ENCODE measurements at places on chromosomes 12 and 14.

- no peak for DNase-seq
These were observed 56.5 kb downstream of the SLC38A1 start for GRCh38 chr12:46212108-46212982.

DNA sequence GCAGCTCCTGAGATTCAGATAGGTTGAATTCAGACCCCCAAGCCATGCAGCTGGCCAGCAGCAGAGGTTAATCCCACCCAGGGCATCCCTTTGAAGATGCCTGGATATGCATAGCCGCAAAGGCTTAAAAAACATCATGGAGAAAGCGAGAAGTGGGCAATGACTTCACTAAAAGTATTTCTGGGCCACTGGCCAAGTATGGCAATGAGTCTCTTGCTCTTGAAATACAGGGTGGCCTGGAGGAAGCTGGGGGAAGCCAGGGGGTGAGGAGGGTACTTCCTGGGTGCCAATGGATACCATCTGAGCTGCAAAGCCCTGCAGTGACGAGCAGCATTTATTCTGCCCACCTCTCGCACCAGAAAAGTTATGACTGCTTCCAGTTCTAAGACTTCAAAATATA lies 539.3 kb upstream of the TBX3 start:
- no peak for DNase-seq

DNA sequence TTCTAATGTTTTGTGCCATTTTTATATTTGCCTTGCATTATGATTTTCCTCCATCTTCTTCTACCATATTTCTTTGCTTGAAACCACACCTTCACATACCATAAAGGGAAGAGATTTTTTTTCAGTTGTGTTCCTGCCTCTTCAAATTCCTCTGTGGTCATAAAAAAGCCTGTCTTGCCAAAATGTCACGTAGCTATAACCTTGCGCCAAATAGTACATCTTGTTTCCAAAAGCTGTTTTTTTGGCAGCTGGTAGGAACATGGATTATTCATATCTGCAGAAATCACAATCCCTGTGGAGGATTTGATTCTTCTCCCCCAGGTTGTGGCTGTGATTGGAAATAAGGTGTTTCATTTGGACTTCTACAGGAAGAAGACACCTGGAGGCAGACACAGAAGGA lies 133.6 kb upstream of the SLC35F4 start:
- no peak for DNase-seq

DNA sequence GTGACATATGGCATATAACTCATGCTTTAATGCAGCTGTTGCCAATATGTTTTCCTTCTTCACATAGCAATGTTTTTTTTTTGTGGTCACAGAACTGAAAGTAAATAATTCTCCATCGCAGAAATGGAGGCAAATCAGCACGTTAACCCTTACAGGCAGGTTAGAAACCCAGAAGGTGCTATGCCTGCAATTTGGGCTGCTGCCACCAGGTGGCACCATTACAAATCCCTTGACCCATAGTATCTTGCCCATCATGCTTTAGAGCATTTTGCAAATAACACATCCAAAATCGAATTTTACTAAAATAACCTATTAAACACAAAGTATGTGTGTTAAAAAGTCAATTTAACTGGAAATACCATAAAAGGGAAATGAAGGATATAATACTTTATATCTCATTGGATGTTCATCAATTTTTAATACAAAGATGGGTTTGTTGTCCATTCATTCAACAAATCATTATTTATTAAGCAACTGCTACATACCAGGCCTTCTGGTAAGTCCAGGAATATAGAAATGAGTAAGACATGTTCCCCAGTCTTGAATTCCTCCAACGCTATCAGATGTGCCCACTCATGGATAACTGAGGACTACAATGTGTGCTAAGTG lies 340.1 kb downstream of the GLT1D1 start:
- no peak for DNase-seq

GRCh38 chr14:49733836-49734235 lies 34.1 kb upstream of the KLHDC2 start:
- no peak for DNase-seq

DNA sequence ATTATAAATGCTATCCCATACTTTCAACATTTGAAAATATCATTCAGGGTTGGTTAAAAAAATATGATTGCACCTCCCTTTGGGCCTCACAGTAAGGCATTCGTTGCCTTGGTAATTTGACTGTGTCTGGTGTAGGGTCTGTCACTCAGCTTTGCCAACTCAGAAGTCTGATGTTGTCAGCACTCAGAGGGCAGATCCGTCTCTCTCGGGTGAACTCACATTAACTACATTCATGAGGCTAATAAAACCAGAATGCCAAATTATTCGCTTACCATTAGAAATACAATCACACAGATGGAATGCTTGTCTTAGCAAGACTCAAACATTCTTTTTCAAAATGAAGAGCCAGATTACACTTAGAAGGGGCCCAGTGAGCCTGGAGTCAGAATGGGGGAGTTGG lies 53.0 kb downstream of the NPAS3 start:
- DNase-seq = no peak

GRCh38 chr12:95857799-95858198 lies 953 bp upstream of the SNRPF start:
- no peak for DNase-seq

- DNase-seq = no peak
These were observed 318.5 kb downstream of the ALG10 start for GRCh38 chr12:34340534-34341361.

DNA sequence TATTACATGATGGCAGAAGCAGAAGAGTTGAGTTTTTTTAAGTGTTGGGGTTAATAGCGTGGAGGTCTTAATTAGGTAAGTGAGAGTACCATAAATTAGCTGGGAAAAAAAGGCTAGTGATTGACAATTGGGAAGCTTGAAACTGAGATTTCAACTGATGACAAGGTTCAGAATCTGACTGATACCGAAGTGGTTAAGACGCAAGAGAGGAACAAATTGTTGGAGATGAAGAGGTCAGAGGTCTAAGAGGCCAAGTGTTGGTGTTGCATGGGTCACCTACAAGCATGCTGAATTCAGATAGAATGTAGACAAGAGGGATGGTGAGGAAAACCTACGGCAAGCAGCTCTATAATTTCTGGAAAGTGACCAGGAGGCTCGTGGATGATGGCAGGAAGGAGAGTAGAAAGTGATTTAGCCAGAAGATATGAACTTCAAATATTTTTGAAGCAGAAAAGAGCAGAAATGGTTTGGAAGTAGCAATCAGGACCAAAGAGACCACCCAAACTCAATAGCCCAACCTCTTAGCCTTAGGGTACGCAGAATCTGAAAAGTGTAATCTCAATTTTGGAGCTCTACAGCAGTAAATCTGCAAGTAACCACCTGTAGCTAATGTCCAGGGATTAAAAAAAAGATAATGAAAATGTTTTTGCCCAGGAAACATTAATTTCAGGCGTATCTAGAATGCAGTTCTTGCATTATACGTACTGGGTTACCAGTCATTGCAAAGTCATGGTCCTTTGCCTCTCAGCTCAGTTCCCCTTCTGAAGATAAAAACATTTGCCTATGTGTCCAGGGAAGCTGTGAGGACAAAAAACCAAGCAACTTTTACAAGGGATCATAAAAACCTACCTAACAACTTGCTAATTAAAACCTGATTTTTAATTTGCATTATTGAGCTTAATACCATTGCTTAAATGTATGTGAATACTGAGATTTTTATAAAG lies 1.7 kb upstream of the TMPO start:
- no peak for DNase-seq

- DNase-seq = no peak
These were observed 29.2 kb downstream of the SMUG1 start for GRCh38 chr12:54159589-54159988.

DNA sequence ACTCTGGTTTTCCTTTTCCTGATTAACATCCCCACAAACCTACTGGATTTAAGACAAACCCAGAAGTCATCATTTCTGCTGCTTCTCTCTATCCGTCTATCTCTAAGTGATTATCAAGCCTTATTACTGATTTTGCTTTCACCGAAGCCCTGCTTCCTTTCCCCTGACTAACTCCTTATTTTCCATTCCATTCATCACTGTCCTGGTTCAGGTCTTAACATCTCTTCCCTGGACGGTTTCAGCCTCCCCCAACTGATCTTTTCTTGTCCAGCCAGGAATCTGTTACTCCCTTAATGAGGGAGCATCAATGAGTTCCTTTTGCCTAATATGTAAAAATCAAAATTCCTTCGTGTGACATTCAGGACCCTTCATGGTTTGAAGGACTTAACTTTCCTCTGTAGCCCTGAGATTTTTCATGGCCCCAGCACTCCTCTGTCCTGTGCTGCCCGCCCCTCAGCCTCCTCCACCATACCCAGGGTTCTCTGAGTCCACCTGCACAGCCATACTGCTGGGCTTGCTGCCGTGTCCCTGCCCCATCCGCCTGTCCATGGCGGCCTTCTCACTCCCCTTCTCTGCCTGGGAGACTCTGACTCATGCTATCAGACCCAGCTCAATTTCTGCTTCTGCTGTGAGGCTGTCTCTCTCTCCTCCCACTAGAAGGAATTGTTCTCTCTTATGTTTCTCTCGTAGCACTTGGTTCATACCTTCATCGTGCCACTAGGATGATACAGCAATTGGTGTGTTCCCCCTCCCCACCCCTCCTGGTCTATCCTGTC lies 167.8 kb upstream of the HIF1A start:
- no peak for DNase-seq

DNA sequence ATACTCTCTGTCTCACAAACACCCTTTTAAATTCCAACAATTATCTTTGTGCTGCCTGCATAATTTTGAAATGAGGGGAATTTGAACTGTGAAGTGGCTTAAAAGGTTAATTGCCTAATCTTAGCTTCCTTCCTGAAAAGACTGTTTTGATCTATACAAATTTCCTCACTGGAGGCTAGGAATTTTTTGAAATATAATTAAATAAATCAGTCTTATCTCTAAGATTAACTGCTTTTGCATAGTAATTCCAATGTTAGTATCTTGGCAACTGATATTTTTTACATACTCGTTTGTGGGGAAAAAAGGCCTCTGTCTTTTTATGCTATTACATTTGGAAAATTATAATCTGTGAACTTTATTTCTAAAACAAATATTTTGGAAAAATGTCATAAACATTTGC lies 498.5 kb downstream of the TMTC2 start:
- no peak for DNase-seq

DNA sequence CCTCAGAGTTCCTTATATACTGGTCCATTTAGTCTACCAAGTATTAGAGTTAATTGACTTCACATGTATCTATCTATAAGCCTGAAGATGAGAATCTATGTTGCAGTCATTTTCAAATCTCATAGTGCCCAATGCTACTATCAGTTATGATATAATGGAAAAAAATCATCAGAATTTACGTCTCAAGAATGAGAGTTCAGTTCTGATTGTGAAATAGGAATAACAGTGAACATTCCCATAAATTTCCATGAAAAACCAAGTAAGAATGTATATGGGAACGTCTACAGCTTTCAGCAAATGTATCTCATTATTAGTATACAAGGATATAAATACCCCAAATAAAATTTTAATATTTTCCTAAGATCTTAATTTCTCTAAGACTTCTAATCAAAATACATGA lies 77.2 kb downstream of the PPP1R12A start:
- no peak for DNase-seq

DNA sequence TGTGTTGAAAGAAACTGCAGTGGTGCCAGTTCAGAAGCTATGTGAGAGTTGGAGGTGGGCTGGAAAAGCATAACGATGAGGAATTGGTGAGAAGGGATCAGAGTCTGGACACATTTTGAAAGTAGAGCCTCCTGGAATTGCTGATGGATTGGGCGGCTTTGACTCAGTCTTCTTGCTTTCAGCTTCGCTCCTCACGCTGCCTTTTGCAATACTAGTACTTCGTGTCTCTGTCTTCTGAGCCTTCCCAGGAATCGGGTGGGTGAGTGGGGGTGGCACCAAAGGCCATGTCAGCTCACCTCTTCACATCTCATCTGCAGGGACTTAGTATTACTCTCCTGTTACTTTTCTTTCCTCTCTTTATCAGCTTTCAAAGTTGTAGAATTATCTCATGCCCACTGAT lies 101.6 kb upstream of the RFX4 start:
- DNase-seq = no peak

- no peak for DNase-seq
These were observed 120.3 kb downstream of the CHST11 start for GRCh38 chr12:104576980-104577580.

DNA sequence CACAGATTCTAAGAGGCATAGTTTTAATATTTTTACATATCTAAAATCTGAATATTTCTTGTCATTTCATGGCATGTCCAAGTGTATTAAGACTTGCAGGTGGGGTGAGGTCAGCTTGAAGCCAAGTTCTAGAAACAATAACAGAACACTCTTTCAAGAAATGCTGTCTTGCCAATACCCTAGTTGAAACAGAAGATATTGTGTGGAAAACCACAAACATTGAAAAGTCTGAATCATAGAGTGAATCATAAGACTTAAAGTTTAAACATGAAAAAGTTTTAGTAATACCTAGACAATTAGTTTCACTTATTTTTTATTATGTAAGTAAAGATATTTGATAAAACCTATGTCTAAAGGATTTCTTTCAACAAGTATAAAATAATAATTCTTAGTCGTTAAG lies 191.5 kb upstream of the CAND1 start:
- no peak for DNase-seq

DNA sequence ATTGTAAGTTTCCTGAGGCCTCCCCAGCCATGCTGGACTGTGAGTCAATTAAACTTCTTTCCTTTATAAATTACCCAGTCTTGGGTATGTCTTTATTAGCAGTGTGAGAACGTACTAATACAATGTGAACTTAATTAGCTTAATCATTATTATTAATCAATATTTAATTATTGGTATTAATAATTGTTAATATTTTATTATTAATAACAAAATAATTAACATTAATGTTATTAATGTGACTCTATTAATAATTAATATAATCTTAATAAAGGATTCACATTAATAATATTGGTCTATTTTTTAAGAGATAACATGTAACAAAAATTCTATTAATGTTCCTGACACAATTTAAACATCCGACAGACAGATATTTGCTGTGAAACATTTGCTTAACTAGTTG lies 164.9 kb upstream of the ATF7IP start:
- DNase-seq = no peak

- no peak for DNase-seq
These were observed 14.0 kb upstream of the TBX3 start for GRCh38 chr12:114697741-114698565.

GRCh38 chr14:92783813-92784431 lies 10.2 kb upstream of the GOLGA5 start:
- peak; percentile 43 for DNase-seq

- DNase-seq = no peak
These were observed 173.5 kb upstream of the SFSWAP start for GRCh38 chr12:131537267-131537958.

DNA sequence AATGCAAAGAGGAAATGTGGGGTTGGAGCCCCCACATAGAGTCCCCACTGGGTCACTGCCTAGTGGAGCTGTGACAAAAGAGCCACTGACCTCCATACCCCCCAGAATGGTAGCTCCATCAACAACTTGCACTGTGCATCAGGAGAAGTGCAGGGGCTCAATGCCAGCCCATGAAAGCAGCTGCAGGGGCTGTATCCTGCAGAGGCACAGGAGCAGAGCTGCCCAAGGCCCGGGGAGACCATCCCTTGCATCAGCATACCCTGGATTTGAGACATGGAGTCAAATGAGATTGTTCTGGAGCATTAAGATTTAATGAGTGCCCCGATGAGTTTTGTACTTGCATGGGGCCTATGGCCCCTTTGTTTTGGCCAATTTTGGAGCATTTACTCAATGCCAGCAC lies 1023.6 kb downstream of the VRK1 start:
- no peak for DNase-seq
